ENCODE measurements at places on chromosomes 2 and 18. TPM values are rescaled to one million over a fixed set of nuclear protein-coding genes. Genes with fewer than 3 reads are reported as not detected.

DES gene
- 59.4 TPM for total RNA-seq

DNA sequence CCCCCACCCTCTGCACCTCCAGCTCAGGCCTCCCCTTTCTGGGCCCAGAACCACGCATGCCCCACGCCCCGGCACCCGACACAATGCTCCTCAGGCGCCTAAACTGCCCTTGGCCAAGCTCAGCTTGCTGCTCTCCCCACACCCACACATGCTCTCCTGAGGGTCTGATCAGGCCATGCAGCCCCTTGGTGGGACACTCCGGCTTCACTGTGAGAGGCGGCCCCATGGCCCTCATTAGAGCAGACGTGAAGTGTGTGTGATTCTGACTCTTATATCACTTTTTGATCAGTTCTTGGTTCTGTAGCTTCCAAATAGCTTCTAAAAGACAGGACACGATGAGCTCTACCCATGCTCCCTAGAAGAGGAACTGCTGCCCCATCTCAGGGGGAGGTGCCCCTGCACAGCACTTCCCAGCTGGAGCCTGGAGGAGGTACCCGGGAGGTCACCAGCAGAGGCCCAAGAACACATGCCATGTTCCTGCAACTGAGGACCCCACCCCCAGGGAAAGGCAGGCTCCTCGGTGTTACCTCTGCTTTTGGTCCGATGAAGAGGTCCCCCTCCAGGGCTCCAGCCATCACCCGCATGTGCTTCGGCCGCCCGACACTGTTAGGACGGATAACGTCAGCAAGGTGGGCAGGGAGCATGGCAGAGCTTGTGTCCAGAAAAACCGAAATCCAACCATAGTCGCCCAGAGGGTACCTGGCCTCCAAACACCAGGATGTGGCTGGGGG lies 3.6 kb downstream of the ACTR1B start:
- no peak for DNase-seq
- peaks cover 29% of the 10 kb centered on the region for H3K36me3 ChIP-seq
- no peak overlapping the region for H3K27ac ChIP-seq
- no peak overlapping the region for H3K4me3 ChIP-seq

WNT10A gene
- 0.90 TPM for total RNA-seq

SPP2 gene
- total RNA-seq = not detected

FRZB gene
- total RNA-seq = 14.0 TPM

SDC1 gene
- 148 TPM for total RNA-seq

DNA sequence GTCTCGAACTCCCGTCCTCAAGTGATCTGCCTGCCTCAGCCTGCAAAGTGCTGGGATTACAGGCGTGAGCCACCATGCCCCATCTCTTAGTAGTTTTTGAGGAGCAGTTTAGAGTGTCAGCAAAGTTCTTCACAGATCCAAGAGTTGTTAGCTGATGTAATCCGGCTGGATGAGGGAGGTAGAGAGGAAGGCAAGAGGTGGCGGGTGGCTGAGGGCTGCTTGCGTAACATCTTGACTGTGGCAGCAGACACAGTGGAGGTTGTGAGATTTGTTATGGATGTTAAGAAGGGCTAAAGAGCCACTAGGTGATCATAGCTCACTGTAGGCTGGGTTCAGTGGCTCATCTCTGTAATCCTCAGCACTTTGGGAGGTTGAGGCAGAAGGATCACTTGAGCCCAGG lies 19.5 kb upstream of the FAM136A start:
- no peaks in the 10 kb centered on the region for H3K36me3 ChIP-seq
- H3K27me3 ChIP-seq = no peaks in the 10 kb centered on the region
- peak; percentile 77 for DNase-seq
- no peak overlapping the region for H3K27ac ChIP-seq
- H3K4me3 ChIP-seq = no peak overlapping the region
- H3K4me1 ChIP-seq = no peaks in the 10 kb centered on the region

GRCh38 chr2:132255714-132256113 lies 94.0 kb upstream of the ANKRD30BL start:
- no peak overlapping the region for H3K4me3 ChIP-seq
- H3K36me3 ChIP-seq = no peaks in the 10 kb centered on the region
- DNase-seq = no peak

Measured in upper lobe of right lung (tissue), 1 donor.